Effector memory CD4-positive, alpha-beta T cell (primary cell): ENCODE measurements at places on chromosomes 11 and 22.

GRCh38 chr22:24420072-24420976, 7.1 kb upstream of the ADORA2A start:
- DNase-seq = no peak

DNA sequence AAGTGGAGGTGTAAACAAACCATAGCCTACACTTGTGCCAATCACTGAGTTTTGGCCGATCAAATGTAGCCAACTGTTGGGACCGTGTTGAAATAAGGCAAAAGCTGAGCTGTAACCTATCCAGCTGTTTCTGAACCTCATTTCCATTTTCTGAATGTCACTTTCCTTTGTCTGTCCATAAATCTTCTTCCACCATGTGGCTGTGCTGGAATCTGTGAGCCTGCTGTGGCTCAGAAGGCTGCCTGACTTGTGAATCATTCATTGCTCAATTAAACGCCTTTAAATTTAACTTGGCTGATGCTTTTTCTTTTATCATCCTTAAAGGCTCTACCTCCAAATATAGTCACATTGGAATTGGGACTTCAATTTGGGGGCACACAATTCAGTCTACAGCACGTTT, 203.1 kb upstream of the MPPED2 start:
- DNase-seq = no peak

- DNase-seq = no peak
Observed at GRCh38 chr11:94788396-94788795, 20.2 kb downstream of the AMOTL1 start.

GRCh38 chr11:121523581-121524232, 70.9 kb upstream of the SORL1-AS1 start:
- DNase-seq = no peak

- DNase-seq = no peak
Observed at GRCh38 chr11:79185351-79185750, 255.5 kb downstream of the TENM4 start.

DNA sequence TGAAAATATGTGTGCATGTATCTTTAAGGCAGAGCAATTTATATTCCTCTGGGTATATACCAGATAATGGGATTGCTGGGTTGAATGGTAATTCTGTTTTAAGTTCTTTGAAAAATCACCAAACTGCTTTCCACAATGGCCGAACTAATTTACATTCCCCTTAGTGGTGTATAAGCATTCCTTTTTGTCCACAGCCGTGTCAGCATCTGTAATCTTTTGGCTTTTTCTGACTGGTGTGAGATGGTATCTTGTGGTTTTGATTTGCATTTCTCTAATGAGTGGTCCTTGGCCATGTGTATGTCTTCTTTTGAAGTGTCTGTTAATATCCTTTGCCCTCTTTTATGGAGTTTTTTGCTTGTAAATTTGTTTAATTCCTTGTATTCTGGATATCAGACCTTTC, 24.3 kb downstream of the CCDC15 start:
- no peak for DNase-seq

DNA sequence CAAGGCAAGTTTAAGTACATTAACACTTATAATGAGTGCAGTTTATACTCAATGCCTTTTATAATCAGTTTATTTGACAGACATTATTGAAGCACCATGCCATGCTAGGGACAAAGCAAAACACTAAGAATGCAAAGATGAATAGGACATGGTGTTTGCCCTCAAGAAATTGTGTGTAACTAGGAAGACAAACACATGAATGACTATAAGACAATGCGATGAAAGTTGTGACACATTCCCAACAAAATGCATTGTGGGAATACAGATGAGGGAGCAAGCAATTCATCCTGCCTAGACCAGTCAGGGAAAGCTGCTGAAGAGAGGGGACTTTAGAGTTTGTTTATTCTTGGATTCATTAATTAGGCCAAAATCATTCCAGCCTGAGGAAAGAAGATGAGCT, 133.8 kb upstream of the TRPC6 start:
- no peak for DNase-seq
